ENCODE measurements at places on chromosomes 12 and 14. TPM values are rescaled to one million over a fixed set of nuclear protein-coding genes. Genes with fewer than 3 reads are reported as not detected.

DNA sequence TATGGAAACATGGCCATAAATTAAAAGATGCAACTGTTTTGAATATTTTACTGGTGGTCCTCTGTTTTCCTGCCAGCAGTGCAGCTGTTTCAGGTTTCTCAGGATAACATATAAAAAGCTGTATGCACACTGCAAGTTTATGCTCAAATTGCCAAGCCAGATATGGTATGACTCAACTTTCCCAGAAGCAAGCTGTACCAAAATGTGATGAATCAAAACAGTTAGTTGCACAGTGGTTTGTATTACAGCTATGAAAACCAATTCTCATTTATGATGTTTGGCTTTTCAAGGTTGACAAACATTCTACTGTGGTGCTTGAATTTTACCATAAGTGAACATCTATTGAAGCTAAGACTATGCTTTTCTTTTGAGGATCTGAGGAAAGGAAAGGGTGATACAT lies 15.5 kb downstream of the TRMT5 start:
- no peak overlapping the region for H3K27ac ChIP-seq
- H3K4me1 ChIP-seq = no peaks in the 10 kb centered on the region
- no peaks in the 10 kb centered on the region for H3K27me3 ChIP-seq
- H3K4me3 ChIP-seq = no peak overlapping the region
- H3K36me3 ChIP-seq = no peaks in the 10 kb centered on the region

- no peaks in the 10 kb centered on the region for H3K4me1 ChIP-seq
- no peak overlapping the region for H3K4me3 ChIP-seq
These were observed 68.8 kb upstream of the TRAF3 start for GRCh38 chr14:102708494-102708893.

DNA sequence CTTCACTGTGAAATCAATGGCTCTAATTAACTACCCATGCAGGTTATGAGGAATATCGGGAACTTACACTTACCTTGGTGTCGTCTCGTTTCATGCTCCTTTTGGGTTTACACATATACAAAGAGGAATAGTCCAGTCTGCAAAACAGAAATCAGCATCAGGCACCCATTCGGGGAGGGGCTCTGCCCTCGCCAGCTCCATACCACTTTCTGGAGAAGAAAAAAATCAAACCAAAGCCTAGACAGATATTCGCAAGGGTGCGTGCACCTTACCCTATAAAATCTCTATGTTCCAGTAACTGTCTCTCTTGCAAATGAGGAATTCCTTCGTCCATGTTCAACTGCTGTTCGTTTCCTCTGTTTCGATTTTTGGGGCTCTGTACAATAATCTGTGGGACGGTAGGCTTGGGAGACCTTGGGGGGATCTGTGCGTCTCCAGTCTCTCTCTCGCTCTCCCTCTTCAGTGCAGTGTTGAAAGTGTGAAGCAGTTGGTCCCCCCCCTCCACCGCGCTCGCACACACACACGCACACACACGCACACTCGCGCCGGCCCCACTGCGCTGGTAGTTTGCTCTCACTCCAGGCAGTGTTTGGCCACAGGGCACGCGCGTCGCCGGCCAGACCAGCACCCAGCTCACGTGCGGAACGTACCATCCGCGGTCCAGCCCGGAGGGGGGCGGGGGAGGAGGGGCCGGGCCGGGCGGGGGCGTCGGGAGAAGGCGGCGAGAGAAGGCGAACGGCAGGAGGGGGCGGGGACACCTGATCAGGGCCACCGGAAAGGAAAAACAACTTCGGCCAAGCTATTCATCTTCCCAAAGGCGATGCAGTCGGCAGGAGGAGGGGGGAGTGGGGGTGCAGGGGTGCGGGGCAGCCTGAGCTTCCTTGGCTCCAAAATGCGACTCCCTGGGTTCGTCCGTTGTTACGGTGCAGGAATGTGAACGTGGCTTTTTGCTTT lies at the start of gene BHLHE41:
TSS of gene BHLHE41 (minus strand) at position 592 of the 954 bp plus-strand sequence. CDS start at position 334, 258 bp downstream.
- peaks cover 47% of the 10 kb centered on the region for H3K27me3 ChIP-seq
- no peak for DNase-seq
- H3K27ac ChIP-seq = no peak within 1 kb of the TSS

- H3K4me1 ChIP-seq = no peaks in the 10 kb centered on the region
- no peak for DNase-seq
- H3K36me3 ChIP-seq = no peaks in the 10 kb centered on the region
- H3K27ac ChIP-seq = no peak overlapping the region
These were observed 153.6 kb upstream of the ARID2 start for GRCh38 chr12:45575823-45576475.

- H3K4me3 ChIP-seq = no peak overlapping the region
- no peaks in the 10 kb centered on the region for H3K27me3 ChIP-seq
- no peaks in the 10 kb centered on the region for H3K4me1 ChIP-seq
- H3K36me3 ChIP-seq = no peaks in the 10 kb centered on the region
- no peak overlapping the region for H3K27ac ChIP-seq
- no peak for DNase-seq
These were observed 166.6 kb downstream of the NUBPL start for GRCh38 chr14:31727797-31728196.

DNA sequence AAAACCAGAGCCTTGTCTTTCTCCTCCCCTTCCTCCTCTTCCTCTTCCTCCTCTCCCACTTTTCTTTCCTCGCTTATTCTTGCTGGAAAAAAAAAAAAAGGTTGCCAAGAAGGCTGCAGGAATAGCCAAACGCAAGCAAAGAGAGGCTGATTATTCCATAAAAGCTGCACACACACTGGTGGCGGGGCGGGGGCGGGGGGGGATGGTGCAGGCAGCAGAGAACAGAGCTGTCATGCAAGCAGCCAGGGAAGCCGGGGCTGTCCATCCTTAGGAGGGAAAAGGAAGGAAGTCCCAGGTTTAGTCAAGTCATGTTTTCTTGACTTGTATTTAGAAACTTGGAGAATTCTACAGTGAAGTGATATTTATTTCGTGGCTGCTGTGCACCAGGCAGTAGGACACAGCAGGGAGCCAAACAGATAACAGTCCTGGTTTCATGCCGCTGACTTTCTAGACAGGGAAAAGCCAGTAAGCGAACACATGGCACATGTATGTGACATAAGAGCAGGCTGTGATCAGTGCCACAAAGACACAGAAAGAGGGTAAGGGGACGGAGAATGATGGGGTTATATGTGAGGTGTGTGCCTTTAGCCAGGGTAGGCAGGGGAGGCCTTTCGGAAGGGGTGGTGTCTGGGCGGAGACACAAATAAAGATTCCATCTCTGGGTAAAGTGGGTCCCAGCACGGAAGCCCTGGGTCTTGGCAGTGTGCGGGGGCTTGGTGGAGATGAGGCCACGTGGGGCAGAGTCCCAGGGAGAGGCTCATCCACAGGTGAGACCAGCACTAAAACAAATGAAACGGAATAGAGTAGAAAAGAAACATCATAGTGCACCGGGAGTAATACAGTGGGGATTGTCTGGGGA lies 56.6 kb upstream of the SCN8A start:
- H3K4me1 ChIP-seq = peaks cover 2% of the 10 kb centered on the region
- H3K4me3 ChIP-seq = no peak overlapping the region
- no peaks in the 10 kb centered on the region for H3K27me3 ChIP-seq
- no peak overlapping the region for H3K27ac ChIP-seq
- DNase-seq = no peak

GRCh38 chr12:116896411-116896924 lies 14.3 kb upstream of the FBXW8 start:
- DNase-seq = no peak
- H3K4me1 ChIP-seq = no peaks in the 10 kb centered on the region
- H3K27ac ChIP-seq = no peak overlapping the region
- H3K4me3 ChIP-seq = no peak overlapping the region

DNA sequence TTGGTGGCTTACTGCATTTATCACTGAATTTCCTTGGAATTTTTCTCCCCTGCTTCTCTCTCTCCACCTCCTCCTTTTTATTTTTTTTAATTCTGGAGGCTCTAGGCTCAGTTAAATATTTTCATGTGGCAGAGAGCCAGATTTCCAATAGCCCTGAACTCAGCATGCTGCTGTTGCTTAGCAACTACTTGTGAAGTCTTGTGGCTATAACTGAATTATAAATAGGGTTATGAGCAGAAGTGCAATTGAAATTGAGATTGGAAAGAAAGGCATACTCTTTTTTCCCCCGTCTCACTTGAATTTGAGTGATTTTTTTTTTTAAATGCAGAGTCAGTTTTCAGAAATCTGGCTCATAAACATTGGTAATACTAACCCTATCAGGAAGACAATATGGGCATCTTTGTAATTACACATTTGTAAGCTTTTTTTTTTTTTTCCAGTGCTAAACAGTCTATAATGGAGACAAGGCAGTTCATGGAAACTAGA lies 38.3 kb downstream of the ATF7IP start:
- H3K4me1 ChIP-seq = peaks cover 7% of the 10 kb centered on the region
- H3K4me3 ChIP-seq = no peak overlapping the region
- H3K27me3 ChIP-seq = no peaks in the 10 kb centered on the region
- H3K27ac ChIP-seq = no peak overlapping the region

DNA sequence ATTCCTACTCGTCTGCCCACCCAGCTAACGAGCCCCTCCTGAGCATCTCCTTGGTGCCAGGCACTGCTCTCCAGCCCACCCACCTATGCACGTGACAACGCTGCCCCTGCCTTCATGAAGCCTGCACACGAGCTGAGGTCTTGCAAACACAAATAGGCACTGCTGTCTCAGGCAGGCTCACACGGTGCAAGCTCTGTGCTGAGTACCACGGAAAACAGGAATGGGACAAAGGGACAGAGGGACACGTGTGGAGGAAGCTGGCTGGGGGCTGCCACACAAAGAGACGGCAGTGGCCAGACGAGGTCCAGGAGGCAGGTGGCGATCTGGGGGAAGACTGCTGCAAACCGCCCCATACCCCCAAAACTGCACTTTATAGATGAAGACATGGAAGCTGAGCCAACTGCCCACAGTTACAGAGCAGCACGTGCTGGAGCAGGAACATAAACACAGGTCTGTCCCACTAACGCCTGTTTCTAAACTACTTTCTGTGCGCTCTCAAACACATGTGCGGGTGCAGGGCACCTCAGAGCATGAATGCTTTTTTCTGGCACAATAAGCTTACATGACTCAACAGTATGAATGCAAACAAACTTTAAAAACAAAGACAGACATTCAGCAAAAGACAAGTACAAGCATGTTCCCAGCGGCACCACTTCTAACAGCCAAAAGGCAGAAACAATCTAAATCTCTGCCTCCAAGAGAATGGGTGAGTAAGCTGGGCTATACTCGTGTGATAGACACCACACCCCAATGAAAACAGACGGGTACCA lies 64.5 kb downstream of the AMN start:
- H3K4me3 ChIP-seq = no peak overlapping the region
- no peak overlapping the region for H3K27ac ChIP-seq
- peaks cover 2% of the 10 kb centered on the region for H3K36me3 ChIP-seq

GRCh38 chr12:115597157-115597712 lies 680.3 kb downstream of the MED13L start:
- H3K36me3 ChIP-seq = no peaks in the 10 kb centered on the region
- no peak for DNase-seq
- no peaks in the 10 kb centered on the region for H3K27me3 ChIP-seq
- no peak overlapping the region for H3K4me3 ChIP-seq
- no peaks in the 10 kb centered on the region for H3K4me1 ChIP-seq

GRCh38 chr14:54697001-54697400 lies 130.1 kb downstream of the SAMD4A start:
- H3K27me3 ChIP-seq = no peaks in the 10 kb centered on the region
- H3K4me3 ChIP-seq = no peak overlapping the region
- H3K27ac ChIP-seq = no peak overlapping the region
- H3K4me1 ChIP-seq = no peaks in the 10 kb centered on the region
- no peak for DNase-seq
- H3K36me3 ChIP-seq = no peaks in the 10 kb centered on the region

Gene CHGA
- 15.7 TPM for total RNA-seq

Gene SLC22A17
- 39.4 TPM for total RNA-seq

Gene MYBPC1
- total RNA-seq = not detected

Gene POTEM
- total RNA-seq = not detected

Gene RAD51AP1
- total RNA-seq = 42.4 TPM
